NCI-H524 (cell line): ENCODE measurements at places on chromosomes 12 and 14.

DNA sequence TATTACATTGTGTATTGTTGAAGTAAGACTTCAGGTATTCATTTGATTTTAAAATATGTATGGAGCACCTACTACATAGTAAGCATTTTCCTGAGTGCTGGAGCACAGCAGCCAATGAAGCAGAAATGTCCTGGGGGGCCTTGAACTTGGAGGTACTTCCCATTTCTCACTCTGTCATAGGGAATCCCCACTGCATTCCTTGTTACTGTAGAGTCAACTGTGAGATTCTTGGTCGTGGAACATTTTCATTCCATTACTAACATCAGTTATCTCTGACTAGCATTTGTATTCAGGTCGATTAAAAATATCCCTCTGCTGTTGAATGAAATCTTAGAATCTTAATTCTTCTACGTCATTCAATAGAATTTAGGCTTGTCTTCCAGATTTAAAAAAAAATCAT is 66.7 kb downstream of the PDE3A start:
- DNase-seq, result no peak

DNA sequence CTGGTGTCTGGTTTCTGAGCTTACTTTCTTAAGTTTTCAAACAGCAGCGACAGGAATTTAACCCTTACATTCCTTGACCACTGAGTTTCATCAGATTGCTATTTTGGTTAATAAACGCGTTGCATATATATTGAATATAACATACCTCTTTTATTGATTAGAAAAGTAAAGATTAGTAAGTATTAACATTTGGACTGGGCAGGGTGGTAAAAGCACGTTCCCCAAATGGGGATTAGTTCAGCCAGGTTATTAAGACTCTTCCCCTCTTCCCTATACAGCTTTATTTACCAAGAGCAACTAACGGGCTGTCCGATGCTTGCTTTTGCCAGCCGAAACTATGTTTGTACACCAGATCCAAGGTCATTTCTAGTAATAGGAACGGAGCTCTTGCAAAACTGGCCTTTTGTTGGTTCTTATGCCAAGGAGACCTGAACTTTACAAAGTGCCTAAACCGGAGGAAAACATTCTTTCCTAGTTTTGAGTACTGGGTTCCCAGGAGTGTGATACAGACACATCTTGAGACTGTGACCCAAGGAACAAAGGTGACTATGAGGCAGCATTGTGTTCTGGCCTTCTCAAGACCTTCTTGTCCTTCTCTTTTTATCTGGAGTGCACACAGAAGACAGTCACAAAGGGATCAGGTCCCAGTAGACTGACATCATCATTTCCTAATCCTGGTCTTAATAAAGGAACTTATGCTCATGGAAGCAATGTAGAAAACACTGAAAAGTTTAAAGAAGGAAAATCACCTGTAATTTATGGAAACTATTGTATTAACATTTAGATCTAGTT is 2.6 kb downstream of the GLRX5 start:
- DNase-seq, result peak; percentile 38

GRCh38 chr14:59343585-59343984 is 121.6 kb downstream of the GPR135 start:
- DNase-seq, result peak; percentile 45

- DNase-seq, result peak; percentile 27
Measured at GRCh38 chr12:32494656-32495055, 95.3 kb downstream of the FGD4 start.

DNA sequence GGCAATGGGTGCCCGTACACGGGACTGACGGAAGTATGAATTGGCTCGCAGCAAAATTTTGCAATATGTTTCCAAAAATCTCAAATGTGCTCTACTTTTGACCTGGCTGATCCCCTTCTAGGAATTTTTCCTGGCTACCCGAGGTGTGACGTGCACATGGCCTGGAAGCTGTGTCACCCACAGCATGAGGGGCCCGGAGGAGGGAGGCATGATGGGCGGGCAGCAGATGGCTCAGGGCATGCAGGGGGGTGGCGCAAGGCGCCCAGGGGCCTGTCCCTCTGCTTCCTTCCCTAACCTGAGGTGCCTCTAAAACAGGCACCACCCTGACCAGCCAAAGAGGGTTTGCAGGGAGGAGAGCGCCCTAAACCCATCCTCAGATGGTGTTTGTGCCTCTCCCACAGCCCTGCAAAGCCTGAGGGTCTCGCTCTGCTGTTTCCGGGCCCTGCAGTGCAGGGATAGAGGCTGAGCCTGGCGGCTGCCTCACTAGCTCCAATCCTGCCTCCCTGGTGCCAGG is 6.7 kb downstream of the GPR132 start:
- peak; percentile 78 for DNase-seq

GRCh38 chr12:117226505-117226904 is 36.2 kb upstream of the FBXO21 start:
- DNase-seq, result no peak

DNA sequence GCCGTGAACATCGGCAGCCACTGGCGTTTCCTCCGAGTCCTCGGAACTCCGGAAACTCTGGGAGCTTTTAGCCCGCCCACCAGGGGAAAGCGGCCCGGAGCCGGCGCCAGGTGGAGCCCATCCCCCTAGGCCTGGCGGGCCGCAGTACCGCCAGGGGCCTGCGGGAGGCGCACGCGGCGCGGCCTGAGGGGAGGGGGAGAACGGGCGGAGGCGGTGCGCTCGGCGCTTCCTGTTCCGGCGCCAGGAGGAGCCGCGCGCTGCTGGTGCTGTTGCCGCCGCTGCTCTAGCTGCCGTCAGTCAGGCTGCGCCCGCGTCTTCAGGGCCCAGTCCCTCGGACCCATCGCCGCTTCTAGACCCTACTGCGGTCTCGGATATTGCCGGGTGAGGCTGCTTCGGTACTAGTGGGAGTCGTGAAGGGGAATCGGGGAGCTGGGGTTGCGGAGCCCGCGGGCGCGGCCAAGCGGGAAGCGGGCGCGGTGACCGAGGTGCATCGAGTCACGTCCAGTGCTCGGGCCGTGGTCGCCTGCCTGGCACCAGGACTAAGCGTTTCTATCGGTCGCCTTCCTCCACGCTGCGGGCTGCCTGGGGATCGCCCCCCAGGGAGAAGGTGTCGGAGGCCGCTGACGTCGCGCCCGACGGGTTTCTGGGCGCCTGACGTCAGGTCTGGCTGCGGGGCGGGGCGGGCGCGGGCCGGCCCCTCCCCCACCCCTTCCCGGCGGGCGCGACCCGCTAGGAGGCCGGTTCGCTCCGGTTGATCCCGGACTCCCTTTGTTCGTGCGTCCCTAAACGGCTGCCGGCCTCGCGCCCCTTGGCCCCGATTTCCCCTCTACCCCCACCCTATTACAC is at the start of gene MAPK1IP1L:
Gene MAPK1IP1L, plus strand, starts transcription at position 225 of the 846 bp plus-strand sequence. CDS start 10,037 bp downstream, outside the sequence.
- peak; percentile 96 for DNase-seq

- DNase-seq, result peak; percentile 51
Measured at GRCh38 chr12:2284857-2285256, 232.1 kb downstream of the CACNA1C start.
